GF-D8 (cell line): ENCODE measurements at places on chromosomes 7 and 10.

DNA sequence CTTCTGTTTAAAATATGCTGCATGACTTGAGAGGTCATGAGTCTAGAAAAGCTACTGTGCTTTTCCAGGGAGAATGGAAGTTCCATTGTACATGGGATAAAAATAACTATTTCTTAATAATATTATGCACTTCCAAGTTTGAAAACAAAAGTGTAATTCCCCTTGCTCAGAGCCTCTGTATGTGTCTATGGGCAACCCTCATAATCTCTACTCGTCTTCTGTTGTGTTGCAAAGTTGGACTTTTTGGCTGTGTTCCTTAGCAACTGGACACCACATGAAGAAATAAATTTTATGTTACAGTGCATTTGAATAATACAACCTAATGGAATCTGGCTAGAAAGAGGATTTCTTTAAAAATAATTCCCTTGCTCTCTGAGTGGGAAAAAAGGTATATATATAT is 242.6 kb downstream of the TWIST1 start:
- no peak for DNase-seq

DNA sequence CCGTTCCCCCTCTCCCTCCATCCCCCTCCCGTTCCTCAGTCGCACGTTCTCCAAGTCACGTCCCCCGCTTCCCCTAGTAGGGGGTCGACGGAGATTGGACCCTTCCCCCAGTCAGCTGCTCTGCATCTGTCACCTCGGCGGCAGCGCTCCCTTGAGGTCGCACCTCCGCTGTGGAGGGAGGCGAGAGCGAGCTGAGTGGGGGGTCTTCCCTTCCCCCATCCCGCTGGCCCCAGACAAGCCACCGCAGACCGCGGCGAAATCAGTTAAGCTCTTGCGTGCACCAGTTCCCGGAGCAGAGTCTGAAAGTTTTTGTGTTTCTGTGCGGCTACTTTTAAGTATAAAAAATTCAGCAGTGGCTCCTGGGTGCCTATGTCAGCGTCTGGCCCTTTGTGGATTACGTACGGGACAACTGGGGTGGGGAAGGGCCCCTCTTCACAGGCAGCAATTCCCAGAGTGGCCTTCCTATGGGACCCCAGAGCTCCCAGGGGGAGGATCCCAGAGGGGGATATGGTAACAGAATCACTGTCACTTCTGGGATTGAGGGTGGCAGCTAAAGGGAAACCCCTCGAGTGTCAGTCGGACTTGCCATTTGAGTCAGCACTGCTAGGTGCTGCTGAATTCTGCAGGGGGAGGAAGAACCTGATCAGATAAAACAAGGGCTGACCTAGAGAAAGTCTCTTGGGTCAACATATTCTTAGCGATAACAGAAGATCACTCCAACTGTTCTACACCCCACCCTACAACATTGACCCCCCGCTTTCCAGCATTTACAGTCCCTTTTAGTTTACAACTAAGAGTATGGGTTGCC is 12.5 kb upstream of the DDIT4 start:
- no peak for DNase-seq

GRCh38 chr7:91302794-91303193 is 38.6 kb downstream of the FZD1 start:
- no peak for DNase-seq

- DNase-seq, result no peak
These were observed 2.1 kb upstream of the ZMIZ1 start for GRCh38 chr10:79066411-79067240.

GRCh38 chr10:112362833-112363232 is 11.1 kb upstream of the ACSL5 start:
- no peak for DNase-seq

- no peak for DNase-seq
These were observed 65.3 kb downstream of the KMT2E start for GRCh38 chr7:105079348-105079747.

- no peak for DNase-seq
These were observed 55.8 kb downstream of the RASGEF1A start for GRCh38 chr10:43211030-43211429.

DNA sequence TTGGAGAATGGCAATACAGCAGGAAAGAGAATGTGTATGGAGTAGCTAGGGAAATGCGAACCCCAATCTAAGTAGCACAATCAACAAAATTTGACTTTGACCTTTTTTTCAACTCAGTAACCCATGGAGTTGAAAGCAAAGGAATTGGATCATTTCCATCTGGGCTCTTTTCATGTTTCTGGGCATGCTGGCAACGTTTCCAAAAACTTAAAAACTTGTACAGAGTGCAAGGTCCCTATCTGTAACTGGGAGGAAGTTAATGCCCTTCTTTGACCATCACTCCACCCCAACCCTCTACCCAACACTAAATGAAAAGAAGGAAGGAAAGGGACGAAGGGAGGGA is 1.3 kb upstream of the HIBADH start:
- no peak for DNase-seq

- no peak for DNase-seq
These were observed 103.4 kb downstream of the SAMD9 start for GRCh38 chr7:93014410-93014809.

- DNase-seq, result no peak
These were observed 527.3 kb upstream of the SEMA3D start for GRCh38 chr7:85714043-85714578.

DNA sequence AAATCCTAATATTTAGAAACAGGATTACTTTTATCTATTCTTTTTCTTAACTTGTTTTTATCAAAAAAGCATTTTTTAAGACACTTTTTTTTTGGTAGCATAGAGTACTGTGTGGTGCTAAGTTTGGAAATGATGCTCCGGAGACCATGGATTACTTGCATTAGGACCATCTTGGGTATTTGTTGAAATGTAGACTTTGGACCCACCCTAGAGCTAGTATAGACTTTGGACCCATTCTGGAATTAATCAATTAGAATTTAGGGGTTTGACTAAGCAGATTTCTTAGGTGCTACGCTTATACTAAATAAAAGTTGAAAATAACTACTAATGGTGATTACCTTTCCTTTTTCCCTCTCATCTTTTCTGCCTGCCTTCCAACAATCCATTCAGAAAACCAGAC is 80.4 kb downstream of the PHF14 start:
- no peak for DNase-seq

DNA sequence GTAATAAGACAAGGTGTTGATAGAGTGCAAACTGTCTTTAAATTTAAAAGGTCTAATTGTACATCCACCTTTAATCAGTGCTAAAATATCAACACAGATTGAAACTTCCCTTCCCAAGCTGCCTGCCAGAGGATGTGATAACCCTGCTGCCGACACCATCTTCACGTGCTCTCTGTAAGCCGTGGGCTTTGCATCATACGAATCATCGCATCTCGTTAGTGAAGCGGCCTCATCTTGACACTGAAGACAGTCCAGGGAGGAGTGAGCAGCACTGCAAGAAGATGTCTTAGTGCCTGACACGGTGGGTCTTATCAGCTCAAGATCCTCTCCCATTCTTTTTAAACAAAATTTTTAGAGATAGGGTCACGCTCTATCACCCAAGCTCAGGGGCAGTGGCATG is 518.8 kb downstream of the PTPRN2 start:
- DNase-seq, result no peak

DNA sequence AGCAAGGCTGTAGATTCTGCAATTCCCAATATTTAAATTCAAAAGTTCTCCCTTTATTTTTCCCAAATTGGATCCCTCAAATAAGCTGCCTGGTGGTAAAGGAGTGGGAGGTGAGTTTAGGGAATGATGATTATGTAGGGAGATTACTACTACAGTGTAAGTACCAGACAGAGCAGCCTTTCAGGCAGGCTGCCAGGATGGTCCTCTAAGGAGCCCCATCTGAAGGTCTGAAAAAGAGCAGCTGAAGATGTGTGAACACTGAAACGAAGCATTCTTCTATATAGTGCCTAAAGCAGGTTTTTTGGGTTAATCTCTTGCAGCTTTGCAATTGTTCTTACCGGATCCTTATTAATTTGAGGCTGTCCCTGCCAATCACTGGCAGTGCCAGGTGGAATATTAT is 84.7 kb downstream of the CREB5 start:
- no peak for DNase-seq

- DNase-seq, result no peak
These were observed 263.7 kb downstream of the IPMK start for GRCh38 chr10:58003945-58004344.

DNA sequence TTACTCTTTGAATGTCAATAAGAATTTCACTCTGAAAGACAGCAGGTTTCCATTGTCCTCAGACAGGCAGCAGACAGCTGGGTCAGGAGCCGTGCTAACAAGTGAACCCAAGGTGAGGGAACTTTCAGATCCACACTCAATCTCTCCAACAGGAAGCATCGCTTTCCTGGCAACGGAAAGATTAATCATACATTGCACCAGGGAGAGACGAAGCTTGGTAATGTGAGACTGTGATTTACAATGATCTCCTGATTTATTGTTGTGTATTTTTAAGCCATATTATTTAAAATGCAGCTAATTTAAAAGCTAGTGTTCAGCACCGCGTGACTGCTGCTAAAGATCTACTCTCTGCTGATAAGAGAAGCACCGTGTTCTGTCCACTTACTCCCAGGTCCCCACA is 17.5 kb upstream of the NOM1 start:
- no peak for DNase-seq

DNA sequence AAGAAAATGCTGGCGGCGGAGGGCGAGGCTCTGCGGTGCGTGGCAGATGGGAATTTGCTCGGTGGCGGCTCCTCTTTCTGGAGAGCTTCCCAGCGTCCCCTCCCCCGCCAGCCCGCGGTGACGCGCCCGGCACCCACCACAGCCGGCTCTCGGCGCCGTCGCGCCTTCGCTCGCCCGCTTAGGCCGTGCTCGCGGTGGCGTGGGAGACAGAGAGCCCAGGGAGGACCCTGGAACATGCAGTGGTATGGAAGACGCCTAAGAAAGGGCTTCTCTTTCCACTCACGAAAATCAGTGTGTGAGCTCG is 576 bp upstream of the CSGALNACT2 start:
- DNase-seq, result no peak

- no peak for DNase-seq
These were observed 668 bp downstream of the GPR37 start for GRCh38 chr7:124764847-124765400.

DNA sequence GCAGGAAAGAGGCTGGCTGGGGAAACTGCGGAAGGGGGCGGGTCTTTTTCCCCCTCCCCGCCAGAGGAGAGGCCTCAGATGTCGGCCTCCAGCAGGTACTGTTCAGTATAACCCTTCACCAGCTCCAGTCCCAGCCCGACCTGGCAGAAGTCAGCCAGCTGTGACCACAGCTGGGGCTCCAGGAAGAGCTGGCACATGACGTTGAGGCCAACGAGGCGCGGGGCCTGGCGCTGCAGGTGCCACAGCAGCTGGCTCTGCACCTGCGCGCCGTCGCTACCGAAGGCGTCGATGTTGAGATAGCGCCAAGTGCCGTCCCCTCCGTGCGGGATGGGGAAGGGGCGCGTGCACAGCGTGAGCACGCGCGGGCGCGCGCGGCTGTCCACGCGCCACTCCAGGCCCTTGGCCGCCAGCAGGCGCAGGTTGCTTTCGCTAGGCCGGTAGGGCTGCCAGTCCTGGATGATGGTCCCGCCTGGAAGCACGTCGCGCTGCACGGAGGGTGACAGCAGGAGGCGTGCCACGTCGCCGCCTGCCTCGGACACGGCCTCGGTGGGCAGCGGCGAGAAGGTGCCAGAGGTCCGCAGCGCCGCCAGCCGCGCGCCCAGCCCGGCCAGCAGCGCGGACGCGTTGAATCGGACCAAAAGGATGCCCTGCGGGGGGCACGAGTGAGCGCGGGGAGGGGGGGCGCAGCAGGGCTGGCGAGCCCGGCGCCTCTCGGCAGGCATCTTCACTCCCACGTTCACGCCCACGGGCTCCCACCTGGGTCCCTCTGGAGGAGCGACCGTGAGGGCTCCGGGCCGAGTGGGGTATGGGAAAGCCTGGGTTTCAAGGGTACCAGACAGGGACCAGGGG is 6.9 kb upstream of the VGF start:
- no peak for DNase-seq

DNA sequence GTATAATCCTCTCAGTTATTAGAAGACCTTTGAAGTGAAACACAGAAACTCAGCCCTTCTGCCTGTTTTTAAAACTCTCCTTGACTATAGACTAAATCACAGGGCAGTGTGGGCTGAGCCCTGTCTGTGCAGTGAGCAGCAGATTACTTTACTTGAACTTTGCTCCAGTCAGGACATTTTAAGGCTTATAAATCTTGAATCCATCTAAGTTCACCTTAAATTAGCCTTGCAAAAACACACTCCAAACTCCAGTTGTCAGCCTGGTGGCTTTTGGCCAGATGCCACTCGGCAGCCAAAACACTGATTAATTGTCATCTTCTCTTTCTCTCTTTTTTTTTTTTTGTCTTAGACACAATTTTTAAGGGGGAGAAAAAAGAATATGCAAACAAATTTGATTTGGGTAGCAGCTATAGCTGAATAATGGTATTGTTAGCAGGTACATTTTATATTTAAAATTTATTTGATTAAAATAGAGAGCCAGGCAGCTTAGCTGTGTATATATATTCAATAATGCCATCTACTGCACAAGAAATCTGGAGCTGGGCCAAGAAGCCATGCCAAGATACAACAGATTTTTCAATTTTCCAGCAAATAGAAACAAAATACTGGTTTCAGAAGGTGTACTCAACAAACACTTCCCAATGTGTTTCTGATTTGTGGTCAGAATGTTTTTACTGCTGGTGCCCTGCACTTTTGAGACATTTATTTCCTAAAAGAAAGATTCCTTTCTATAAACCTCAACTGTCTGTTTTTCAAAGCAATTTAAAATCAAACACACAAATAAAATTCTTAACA is 247.7 kb downstream of the TFEC start:
- DNase-seq, result no peak

DNA sequence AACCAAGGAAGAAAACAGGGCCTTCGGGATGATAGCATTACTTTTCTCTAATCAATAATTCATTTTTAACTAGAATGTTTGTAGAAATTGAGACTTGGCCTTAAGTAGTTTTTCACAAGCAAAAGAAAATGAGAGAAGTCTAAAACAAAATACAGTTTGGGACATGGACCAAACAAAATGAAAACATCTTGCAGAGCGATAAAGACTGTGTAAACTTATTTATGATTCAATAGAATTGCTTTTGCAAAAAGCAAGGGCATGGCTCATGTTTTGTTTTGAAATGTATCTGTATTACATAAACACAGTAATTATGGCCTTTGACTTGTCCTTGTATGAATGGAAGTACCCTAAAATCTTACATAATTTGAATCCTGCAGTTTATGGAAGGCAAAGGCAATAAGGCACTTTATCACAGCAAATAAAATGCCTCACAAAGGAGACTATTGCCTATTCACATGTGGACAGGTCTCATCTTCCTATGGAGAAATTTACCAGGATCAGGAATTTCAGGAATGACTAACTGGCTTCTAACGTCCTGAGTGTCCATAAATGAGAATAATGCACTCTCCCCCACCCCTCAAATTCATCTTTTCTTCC is 295.2 kb downstream of the PTEN start:
- DNase-seq, result no peak

- DNase-seq, result no peak
These were observed 28.2 kb downstream of the CDK14 start for GRCh38 chr7:90624225-90624911.

DNA sequence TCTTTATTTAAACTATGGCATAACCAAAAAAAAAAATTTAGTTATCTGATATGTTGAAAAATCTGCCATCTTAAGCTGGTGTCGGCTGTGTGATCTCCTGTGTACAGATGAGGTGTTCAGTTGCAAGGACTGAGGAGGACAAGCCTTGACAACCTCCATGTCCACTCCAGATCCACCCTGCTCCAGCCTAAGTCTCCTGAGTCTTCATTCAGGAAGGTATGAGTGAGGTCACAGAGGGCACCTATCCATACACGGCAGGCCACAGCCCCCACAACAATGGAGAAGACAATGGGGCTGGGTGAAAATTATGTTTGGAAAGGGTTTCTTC is 16.1 kb downstream of the TARP start:
- no peak for DNase-seq
